ENCODE measurements at places on chromosomes 2 and 18.
A peak's percentile ranks its signal among the peaks of the same experiment; 100 is the strongest.

DNA sequence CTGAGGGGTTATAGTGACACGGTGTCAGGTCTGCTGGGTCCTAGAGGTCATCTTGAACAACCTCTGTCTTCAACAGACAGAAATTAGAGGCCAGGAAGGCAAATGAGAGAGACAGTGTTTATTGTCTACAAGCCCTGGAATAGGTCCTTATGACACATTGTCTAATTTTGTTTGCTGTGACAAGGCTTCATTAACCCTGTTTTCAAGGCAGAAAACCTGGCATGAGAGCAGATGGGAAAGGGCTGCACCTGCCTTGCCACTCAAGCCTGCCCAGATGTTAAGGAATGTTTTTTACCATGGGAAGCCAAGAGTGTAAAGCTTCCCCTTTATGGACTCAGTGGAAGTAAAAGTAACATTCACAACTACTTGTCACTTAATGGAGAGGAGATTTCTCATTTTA, 275.3 kb downstream of the KCNS3 start:
- no peak for DNase-seq

GRCh38 chr2:39981883-39982311, 202.8 kb upstream of the THUMPD2 start:
- no peak for DNase-seq

DNA sequence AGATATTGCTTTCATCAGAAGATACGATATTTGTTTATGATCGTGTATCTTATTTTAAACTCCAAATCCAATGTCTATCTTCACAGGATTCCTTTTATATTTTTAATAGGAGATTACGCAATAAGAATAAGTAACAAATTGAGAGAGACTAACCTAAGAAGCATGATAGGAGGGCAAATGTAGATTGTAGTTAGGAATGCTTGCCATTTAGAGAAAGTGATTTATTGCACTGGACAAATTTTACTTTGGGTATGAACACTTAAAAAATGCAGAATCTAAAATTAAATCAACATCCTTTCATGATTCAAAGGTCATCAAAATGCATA, 563.4 kb upstream of the POU3F3 start:
- no peak for DNase-seq

DNA sequence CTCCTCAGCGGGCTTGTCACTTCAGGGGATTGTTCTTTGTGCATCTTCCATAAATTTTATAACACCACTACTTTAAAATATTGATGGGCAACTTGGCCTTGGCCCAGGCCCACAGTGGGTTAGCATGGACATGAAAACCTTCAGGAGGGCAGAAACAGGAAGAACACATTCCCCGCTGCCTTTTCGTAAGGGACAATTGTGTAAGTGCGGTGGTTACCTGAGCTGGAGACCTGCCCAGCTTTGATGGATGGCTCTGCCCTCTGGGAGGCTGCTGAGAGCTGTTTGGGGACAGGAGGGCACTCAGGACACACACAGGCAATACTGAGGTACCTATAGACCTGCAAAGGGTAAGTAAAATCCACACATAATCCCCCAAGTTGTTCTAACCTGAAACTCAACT, 46.8 kb downstream of the FECH start:
- no peak for DNase-seq

DNA sequence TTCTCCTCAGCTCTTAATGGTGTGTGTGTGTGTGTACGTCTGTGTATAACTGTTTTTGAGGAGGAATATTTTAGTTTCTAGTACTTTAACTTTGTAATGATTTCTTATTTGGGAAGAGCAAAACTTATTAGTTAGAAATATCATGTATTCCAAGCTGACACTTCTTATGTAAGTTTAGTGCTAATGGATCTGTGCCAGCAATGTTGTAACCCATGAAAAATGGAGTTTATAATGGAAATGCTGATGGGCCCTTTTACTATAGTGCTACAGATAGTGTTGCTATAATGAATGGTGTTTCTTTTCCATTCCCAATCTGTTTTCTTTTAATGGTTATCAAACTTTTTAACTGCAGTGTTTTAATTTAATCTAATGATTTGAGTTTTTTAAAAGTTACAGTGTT, 49.8 kb upstream of the OTX1 start:
- DNase-seq, result no peak

DNA sequence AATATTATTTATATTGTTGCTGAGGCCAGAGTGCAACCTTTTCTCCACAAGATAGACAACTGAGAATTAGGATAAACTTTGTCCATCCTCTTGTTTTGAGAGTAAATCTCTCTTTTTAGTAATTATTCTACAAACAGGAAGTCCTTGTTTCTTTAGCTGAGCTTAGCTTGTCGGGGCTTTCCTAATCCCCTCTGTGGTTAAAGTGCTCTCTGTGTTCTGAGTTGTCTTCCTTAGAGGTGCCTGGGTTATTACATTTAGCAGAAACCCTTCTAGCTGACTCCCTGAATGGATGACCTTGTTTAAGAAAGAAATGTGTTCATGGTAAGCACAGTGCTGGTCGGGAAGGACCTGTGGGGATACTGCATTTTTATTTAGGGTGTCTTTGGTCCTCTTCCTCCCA, 12.7 kb downstream of the USP39 start:
- DNase-seq, result no peak

GRCh38 chr2:101854877-101855276, 136.9 kb upstream of the IL1R2 start:
- DNase-seq, result no peak

GRCh38 chr18:11548396-11548795, 61.0 kb upstream of the SLC35G4 start:
- DNase-seq, result no peak

GRCh38 chr2:56263876-56264275, 80.1 kb downstream of the CCDC85A start:
- no peak for DNase-seq

DNA sequence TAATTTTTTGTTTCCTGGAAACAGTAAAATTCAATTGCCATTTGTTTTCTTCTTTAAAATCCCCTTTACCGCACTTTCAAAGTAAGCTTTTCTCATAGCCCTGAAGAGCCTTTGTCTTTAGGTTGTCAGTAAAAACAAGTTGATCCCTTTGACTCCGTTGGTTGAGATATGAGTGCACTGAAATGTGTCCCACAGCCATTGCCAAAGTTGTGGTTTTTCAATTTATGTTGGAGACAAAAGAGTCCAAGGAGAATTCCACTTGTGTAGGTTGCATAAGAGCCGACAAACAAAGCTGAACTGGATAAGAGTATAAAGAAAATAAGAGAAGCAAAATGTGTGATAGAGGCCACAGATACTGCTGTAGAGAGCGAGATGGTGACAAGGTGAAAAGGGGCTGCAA, 26.1 kb upstream of the HNMT start:
- no peak for DNase-seq

- DNase-seq, result no peak
Measured at GRCh38 chr2:54845094-54845493, 121.6 kb downstream of the EML6 start.

DNA sequence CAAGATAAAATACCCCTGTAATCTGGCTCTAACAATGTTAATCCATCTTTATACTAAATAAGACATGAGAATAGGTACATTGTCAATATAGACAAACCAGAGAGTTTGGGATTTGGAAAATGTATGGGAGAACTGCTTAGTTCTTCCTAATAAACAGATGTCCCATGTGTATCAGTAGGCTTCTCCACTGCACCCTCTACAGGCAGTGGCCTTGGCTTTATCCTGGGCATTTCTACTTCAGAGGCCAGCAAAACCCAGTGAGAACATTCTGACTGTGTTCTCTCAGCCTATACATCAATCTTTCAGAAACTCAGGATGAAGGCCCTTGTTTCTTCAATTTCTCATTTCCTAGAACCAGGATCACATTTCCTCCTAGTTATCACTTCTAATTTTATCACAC, 1167.5 kb upstream of the ACVR2A start:
- no peak for DNase-seq

DNA sequence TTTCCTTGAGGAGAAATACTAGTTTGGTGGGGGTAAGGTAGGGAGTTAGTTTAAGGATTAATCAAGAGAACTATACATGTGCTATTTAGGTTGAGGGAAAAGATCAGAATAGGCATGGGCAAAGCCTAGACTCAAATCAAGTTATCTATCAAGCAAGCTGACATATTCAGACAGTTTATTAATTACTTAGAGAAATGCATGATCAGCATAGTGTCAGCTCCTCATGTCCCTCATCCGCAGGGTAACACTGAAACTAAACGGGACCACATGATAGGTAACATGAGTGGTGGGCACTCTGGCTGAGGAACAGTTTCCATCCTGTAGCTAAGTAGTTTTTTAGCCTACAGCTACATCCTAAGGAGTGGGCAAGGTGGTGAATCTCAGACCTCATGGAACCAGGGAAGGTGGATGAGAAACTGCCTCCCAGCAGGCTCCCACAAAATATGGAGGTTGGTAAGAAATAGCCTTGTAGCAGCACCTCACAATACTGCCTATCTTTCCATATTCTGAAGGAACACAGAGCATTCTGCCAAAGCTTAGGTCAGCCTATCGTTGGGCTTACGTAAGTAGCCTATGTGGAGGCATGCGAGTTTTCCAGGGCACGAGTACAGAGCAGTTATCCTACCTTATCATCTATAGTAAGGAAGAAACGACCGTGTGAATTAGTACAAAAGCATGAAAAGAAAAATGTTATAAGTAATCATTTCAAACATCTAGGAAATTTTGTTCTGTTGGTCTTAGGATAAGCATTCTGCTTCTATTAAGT, 18.4 kb downstream of the ZC3H6 start:
- DNase-seq, result no peak

DNA sequence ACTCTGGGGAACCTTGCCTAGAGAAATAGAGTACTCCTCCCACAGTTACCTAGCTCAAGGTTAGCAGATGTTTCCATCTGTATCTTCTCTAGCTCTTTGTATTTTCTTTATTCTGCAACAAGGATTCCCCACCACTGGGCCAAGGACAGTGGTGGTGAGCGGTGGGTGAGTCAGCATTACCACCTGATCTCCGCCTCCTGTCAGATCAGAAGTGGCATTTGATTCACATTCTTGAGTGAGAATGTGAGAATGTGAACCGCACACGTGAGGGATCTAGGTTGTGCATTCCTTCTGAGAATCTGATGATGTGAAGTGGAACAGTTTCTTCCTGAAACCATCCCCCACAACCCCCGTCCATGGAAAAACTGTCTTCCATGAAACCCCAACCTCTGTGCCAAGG, 9.0 kb downstream of the EPB41L3 start:
- DNase-seq, result peak; percentile 9

DNA sequence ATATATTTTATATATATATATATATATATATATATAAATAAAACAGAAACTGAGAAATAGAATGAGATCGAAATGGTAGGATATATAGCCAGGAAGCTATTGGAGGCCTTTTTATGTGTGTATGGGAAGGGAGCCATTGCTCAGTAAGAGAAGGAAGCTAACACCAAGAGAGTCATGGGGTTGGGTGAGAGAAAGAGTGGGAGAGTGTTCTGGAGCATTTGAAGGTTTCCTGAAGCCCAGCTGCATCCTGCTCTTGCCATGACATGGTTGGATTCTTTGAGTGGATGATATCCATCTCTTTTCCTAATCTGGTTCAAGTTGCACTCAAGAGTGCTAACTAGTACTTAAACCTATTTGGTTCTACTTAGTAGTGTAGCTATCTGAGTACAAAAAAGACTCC, 282.3 kb downstream of the DYSF start:
- no peak for DNase-seq

- DNase-seq, result no peak
Measured at GRCh38 chr2:74119339-74119738, 28.4 kb downstream of the BOLA3 start.

GRCh38 chr2:233938676-233939370, 21.6 kb downstream of the TRPM8 start:
- DNase-seq, result peak; percentile 11

GRCh38 chr2:221999717-222000116, 299.1 kb downstream of the PAX3 start:
- DNase-seq, result no peak

GRCh38 chr2:136327162-136327852, 209.4 kb upstream of the CXCR4 start:
- DNase-seq, result peak; percentile 88

DNA sequence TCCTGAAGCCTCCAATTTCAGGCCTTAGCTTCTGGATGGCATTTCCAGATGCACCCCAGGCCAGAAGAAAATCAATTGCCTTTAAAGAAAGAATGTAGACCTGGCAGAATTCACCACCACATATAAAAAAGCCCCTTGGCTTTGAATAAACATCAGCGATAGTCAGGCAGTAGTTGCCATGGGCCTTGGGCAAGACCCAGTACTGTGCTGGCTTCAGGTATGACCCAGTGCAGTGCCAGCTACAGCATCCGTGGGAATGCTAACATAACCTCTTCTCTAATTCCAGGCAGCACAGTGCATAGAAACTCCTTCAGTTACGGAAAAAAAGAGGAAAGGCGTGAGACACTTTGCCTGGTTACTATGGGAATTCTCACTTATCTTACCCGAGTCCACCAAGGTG, 539.6 kb upstream of the LRRTM4 start:
- no peak for DNase-seq

DNA sequence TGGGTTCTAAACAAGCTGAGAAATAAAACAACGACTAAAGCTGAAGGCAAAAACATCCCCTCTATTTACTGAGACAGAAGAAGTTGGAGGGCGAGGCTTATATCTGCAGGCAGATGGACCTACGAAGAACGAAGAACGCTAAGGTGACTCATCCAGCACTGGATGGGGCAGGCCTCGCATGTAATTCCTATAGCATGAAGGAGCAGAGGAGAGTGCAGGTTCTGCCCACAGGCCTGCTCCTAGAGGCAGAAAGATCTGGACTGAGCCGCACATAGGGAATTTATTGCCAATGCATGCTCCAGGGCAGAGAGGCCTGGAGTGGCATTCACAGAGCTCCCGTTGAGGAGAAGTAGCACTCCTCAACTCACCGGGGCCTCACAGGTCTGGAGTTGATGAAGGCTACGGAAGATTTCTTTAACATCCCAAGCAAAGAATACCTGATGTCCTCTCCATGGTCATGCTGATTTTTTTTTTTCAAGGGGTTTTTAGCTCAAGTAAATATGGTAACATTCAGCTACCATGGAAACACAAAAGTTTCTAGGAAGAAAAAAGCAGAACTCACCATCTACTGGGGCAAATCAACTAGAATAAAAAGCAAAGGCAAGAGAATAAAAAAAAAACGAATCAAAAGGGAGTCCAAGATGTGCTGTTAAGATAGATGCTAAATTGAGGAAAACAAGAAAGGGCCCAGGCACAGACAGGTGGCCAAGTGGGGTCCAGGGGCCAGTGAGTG, 10.4 kb upstream of the METTL21A start:
- no peak for DNase-seq

- no peak for DNase-seq
Measured at GRCh38 chr2:18950361-18950851, 361.0 kb upstream of the NT5C1B start.

DNA sequence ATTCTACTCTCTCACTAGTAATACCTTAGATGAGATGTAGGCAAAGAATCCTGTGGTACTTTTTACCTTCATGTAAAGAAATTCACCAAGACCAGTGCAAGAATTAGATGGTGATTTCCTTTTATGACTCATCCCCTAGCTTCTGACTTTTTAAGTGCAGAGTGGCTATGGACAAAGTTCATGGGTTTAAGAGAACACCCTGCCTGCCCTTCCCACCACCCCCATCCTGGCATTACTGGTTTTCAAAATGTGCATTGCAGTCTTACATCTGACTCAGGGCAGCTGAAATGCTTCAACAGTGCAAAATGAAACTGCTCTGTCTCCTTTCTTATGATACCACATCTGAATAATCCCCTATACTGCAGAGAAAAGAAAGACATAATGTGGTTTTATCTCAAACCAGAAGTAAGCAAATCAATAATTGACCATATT, 22.6 kb downstream of the MAIP1 start:
- peak; percentile 59 for DNase-seq

Data from activated CD4-positive, alpha-beta T cell treated with anti-CD3 and anti-CD28 coated beads for 48 hours (primary cell).